ENCODE measurements at places on chromosomes 3 and 15.

DNA sequence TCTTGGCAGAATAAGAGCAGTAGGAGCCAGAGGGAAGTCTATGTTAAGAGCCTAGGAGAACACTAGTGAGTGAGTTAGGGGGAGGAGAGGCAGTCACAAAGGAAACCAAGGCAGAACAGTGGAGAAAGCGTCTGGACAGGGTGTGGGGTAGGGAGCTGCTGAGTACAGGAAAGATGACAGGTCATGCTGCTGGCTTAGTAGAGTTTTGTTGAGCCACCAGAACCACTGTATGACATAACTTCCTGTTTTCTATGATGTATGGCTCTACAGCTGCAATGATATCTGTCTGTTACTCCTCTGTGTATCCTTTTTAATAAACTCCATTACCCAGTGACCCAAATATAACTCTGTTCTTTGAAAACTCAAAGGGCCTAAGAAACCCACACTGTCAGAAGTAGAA, 10.6 kb upstream of the STT3B start:
- peak; percentile 85 for DNase-seq

DNA sequence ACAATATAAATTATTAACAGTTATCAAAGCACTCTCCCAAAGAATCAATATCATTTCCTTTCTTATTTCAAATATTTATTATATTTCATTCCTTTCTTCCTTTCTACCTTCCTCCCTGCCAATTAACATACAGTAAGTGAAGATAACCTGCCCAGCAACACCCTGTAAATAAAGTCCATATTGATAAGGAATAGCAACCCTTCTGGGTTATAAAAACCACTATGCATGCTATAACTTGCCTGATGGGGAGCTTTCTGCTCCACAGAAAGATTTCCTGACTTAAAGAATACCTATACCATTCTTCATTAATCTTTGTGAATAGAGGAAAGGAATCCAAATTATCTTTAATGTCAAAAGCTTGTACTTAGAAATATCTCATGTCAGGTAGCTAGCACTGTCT, 166.5 kb downstream of the ISL2 start:
- DNase-seq, result no peak

DNA sequence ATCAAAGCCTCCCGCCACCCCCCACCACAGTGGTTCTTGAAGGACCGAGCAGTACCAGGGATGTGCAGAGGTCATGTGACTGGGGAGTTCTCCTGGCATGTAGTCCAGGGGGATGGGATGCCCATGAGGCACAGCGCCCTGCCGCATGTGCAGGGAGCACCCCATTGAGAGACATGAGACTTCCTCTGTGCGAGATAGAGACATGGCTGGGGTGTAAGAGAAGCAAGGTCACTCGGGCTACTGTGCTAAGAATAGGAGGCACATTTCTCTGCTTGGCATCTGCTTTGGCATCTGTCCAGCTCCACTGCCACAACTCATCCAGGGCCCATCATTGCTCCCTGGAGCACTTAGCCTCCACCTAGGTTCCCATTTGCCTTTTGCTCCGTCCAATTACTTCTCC, 2.4 kb upstream of the CYP1A1 start:
- no peak for DNase-seq

DNA sequence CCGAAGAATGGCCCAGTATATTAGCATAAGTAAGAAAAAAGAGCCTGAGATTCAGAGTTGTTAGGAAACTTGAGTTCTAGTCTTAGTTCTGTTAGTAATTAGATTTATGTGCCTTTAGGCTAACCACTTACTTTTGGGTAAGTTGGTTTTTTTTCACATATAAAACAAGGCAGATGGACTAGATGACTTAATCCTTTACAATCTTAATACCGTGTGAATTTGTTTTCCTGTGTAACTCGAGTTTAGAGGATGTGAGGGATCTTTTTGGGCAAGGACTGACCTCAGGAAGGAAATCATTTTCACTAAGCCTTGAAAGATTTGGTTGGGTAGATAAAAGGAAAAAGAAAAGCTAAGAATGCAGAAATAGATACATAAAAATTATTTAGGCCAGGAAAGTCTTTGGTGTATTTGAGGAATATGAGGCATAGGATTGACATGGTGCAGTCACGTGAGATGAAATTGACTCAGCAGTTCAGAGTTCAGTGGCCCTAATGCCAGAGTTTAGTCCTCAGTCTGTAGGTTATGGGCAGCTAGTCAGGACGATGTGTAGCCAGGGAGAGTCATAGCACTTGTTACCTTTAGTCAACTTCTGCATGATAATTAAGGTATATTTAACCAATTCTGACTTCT, 34.6 kb downstream of the PAK2 start:
- no peak for DNase-seq

GRCh38 chr3:108724101-108724500, 33.1 kb downstream of the RETNLB start:
- DNase-seq, result peak; percentile 26

- no peak for DNase-seq
Measured at GRCh38 chr15:56817321-56818080, 84.2 kb upstream of the ZNF280D start.

- DNase-seq, result no peak
Measured at GRCh38 chr15:26615188-26615926, 157.5 kb downstream of the GABRB3 start.

DNA sequence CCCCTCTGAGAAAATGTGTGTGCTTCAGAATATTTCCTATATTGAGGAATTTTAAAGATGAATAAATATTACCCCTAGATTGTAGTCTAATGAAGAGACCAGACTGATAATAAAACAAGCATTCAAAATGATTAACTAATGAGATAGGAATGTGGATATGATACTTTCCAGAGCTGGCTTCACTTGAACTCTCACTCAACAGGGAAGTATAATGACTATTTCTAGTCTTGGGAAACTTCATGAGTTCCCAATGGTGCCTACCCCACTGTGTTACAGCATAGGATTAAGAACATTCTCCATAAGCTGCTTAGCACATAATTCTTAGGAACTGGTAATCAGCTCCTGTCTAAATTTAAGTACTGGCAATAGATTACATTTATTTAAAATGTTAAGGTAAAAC, 261.5 kb upstream of the ZNF385D start:
- no peak for DNase-seq

DNA sequence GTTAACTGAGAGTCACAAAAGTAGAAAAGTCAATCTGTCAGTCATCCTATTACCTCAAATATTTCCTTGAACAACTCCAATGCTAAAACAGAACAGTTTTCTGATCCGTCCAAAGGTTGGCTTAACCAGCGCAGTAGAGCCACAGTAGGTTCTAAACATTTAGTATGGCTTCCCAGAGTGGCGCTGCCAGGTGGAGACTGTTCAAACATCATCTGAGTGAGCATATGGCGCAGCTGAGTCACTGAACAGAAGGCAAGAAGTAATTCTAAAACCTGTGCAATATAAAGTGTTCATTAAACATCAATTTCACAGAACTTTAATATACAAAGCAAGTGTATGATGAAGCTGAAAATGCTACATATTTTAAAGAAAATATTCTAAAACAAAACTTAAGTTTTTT, 19.9 kb downstream of the CIP2A start:
- no peak for DNase-seq

GRCh38 chr15:62524848-62525247, 359.8 kb upstream of the C2CD4B start:
- DNase-seq, result no peak

DNA sequence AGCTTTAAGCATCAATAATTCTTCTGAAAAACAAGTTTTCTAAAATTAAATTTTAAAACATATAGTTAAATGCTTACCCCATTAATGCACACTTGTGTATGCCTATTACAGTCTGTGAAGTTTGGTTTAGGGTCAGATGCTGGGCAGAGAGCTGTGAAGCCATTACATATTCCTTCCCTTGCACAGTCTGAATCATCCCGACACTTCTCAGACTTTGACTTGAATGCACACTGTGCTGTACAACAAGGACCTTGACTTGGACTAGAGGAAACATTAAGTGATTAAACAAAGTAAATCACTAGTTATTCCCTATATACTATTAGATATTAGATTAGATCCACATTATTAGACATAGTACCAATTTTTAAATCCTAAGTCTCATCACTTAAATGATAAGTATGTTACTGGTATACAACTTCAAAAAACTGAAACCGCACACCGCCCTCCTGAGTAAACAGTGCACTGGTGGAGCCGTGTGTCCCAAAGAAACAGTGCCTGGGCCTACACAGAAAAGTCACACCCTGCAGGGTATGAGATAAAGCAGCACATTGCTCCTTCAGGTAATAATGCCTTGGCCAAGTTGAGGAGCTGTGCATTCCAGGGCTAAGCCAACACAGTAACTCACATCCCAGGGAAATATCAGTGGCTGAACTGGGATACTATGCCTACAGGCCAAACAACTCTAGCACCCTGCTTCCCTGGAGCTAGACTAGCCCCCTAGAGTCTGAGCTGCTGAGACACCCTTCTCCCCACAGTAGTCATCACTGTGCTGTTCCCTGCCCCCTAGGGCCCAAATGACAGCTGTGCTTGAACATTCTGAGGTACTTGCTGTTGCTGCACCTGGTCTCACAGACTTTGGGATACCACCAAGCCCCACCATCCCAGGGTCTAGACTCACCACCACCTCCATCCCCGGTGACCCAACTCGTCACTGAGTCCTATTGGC, 137.5 kb downstream of the ADAM10 start:
- DNase-seq, result no peak

- DNase-seq, result no peak
Measured at GRCh38 chr3:133280586-133280985, 119.3 kb upstream of the BFSP2 start.

- DNase-seq, result no peak
Measured at GRCh38 chr3:68874551-68875348, 57.6 kb downstream of the TAFA4 start.
